ENCODE measurements at places on chromosomes 6 and 20.

GRCh38 chr6:82033631-82034211, 213.8 kb downstream of the IBTK start:
- peak; percentile 17 for DNase-seq

GRCh38 chr6:127120023-127120786, 1.7 kb downstream of the RSPO3 start:
- DNase-seq: no peak

GRCh38 chr6:18126121-18126520, 3.6 kb upstream of the NHLRC1 start:
- no peak for DNase-seq

DNA sequence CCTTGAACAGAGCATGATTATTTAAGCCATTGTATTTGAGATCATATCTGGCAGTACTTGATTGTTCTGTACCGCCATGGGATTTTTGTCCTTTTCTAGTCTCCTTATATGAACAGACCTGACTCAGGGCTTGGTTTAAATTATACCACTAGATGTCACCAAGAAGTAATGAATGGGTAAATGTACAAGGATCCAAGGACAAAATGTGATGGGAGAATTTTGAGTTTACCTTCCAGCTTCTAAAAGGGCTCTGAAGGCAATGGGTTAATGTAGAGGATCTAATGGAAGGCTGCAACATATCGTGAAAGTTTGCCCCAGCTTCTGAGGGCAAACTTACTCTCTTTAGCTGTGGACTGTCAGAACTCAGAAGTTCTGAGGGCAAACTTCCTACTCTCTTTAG, 12.0 kb downstream of the RNF8 start:
- no peak for DNase-seq

DNA sequence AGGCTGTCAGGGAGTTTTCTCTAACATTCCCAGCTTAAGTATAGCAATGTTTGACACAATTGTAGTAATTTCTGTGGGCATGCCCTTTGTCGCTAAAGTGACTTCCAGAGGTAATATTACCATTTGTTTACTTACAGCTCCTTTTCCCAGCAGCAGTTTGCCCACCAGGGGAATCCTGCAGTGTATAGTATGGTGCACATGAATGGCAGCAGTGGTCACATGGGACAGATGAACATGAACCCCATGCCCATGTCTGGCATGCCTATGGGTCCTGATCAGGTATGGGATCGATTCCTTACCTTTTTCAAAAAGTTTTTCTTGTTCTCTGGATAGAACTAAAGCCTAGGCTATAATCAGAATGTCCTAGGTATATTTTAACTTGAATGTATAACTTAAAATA, 132.5 kb downstream of the SULF2 start:
- DNase-seq: no peak

- no peak for DNase-seq
Measured at GRCh38 chr6:37493661-37493995, 6.1 kb downstream of the CCDC167 start.

DNA sequence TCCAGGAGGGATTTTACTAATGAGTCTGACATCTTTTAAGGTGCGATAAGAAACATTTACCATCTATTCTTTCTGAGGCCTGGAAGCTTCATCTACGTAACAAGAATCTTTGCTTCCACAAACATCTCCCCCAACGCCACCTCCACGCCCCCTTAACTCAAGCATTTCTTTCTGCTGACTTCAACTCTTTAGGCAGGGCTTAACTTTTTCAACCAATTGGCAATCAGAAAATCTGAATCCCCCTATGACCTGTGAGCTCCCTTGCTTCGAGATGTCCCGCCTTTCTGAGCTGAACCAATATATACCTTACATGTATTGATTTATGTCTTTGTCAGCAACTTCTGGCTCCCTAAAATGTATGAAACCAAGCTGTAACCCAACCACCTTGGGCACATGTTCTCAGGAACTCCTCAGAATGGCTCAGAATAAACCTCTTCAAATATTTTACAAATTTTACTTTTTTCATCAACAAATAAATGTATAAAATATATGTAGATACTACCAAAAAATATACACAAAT, 11.5 kb downstream of the OR2H2 start:
- DNase-seq: no peak

- no peak for DNase-seq
Measured at GRCh38 chr20:6976106-6976900, 208.8 kb downstream of the BMP2 start.

DNA sequence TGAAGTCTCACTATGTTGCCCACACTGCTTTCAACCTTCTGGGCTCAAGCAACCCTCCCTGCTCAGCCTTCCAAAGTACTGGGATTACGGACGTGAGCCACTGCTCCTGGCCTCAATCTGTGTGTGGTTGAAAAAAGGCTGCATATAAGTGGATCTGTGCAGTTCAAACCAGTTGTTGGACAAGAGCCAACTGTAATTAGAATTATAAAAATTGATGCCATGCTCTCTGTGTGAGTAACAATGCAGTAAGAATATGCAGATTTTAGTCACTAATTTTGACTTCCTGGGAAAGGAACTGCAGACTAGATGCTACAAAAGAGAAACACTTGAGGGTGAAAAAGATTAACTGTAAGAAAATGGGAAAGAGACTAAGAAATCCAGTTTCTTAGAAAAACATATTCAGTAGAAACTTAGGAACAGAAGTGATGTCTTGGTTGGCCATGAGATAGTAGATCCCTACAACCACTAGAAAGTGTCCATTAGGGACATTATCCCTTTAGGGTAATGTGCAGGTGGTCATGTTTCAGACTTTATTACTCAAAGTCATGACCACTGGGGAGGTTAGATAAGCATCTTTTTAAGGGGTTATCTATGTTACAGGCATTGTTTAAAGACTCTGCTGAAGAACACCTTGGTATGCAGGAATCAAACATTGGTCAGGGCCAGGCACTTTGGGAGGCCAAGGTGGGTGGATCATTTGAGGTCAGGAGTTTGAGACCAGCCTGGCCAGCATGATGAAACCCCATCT, 26.3 kb downstream of the ITCH start:
- no peak for DNase-seq

DNA sequence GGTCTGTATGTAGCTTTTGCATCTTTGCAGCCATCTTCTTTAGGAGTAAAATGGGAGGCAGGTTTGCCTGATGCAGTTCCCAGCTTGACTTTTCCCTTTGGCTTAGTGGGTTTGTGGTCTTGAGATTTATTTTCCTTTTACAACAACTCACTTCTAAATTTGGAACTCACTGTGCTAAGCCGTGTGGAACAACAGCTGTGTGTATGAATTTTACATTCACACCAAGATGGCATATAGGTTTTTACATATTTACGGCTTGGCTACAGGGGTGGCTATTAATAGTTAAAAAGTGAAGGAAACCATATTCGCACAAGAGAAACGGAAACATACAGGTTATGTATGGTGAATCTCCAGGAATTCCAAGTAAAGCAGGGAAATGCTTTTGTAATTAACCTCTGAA, 2.5 kb downstream of the TTLL2 start:
- no peak for DNase-seq

- DNase-seq: no peak
Measured at GRCh38 chr6:52337633-52338290, 24.2 kb upstream of the PAQR8 start.

- no peak for DNase-seq
Measured at GRCh38 chr6:163738725-163739407, 324.3 kb downstream of the QKI start.

DNA sequence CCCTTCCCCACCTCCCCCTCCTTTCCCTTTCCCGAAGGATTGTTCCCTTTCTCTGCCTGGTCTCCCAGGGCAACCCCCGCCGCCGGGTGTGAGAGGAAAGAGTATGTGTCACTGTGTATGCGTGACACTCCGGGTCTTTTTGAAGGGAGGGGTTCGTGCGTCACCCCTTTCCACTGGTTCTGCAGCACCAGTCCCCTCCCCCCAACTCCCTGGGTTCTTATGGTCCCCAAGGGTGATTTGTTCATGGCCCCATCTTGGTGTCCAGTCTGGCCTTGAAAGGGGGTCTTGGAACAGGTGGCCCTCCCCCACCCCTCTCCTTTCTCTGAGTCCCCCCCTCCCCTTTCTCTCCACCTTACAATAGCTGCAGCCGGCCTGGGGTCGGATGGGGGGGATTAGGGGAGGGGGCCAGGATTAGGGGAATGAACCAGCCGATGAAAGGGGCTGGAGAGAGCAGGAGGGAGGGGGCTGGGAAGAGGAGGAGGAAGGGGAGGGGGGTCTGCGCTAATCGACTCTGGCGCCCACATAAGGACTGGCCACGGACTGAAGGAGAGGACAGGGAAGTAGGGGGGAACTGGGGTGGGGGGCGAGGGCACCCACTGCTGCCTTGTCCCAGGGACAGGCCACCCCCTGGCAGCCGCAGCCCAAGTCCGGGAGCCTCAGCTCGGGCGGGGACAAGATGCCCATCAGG, 1.3 kb upstream of the RING1 start:
- DNase-seq: no peak
